ENCODE measurements at places on chromosomes 2 and 18.
A peak's percentile ranks its signal among the peaks of the same experiment; 100 is the strongest.

DNA sequence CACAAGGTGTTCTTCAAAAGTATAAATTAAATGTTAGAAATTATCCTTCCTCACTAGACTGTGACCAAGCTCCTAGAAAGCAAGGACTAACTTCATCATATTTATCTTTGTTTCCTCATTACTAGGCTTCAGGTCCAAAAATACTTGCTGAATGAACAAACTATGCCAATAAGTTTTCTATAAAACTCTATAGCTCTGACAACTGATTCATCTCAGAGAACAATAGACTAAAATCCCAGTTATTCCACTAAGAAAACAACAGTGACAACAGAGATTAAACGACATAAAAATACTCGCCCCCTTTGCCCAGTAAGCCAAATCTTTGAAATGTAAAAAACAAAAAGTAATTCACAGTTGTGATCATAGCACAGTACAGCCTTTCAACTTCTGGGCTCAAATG lies 13.6 kb downstream of the TLK1 start:
- no peak for DNase-seq

GRCh38 chr18:498931-499775 lies 1.3 kb downstream of the COLEC12 start:
- no peak for DNase-seq

GRCh38 chr2:8985561-8986326 lies 17.7 kb downstream of the MBOAT2 start:
- no peak for DNase-seq

DNA sequence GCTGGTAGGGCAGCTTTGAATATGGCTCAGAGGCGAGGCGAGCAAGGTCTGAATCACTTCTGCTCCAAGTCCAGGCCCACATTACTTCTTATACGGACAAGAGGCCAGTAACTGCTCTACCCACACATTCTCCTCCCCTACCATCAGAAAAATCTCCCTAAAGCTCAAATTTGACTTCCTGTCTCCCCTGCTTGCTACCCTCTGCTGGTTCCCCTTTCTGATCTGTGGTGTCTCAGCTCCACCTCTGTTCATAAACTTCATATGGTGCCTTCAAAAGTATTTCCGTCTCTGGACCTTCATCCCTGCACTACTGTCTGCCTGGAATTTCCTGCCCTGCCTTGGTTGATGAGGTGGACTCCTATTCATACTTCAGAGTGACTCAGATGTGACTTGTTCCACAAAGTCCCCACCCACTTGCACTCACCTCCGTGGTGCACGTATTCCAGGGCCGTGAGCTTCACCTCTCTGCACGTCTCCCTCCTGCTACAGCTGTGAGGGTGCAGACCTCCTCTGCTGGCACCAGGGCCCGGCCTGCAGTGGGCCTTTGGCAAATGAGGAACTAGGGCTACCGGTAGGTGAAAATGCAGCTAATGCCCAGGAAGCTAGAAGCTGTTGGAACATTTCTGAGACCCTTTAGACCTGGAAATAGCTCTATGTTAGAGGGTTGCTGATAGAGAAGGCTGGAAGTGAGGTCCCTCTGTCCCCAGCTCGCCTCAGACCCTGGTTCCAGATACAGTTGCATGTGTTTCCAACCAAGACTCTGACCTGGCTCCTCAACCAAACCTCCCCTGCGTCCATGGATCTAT lies 24.6 kb upstream of the KCMF1 start:
- peak; percentile 74 for DNase-seq

DNA sequence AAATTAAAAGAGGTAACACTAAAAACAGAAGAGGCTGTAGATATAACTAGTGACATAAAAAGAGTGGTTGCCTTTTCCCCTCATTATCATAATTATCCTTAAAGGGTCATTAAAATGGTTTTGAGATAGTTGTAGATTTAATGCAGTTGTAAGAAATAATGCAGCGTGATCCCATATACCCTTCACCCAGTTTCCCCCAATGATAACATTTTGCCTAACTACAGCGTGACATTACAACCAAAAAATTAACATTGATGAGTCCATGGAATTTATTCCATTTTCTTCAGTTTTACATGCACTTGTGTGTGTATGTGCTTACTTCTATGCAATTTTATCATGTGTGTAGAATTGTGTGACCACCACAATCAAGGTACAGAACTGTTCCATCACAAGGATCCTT lies 13.2 kb upstream of the RMND5A start:
- no peak for DNase-seq

GRCh38 chr2:40458271-40458794 lies 6.4 kb upstream of the SLC8A1 start:
- no peak for DNase-seq

GRCh38 chr18:50073319-50073718 lies 121.6 kb downstream of the MYO5B start:
- no peak for DNase-seq

DNA sequence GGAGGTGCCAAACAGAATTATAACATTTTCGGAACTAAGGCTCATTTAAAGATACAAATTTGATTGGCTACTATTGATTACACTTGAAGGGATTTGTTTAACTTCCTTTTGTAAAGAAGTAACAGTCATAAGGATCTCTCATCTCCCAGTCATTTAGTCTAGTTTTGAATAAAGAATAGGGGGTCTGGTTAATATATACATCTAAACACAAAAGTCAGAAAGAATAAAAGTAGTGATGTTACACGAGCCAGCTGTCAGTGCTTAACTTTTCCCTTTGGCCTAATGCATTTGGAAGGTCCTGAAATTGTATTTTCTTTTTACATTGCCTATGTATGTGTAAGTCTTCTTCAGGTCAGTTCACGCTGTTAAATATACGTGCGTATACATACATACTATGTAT lies 8.1 kb downstream of the SEPTIN2 start:
- DNase-seq: no peak

- DNase-seq: no peak
Observed at GRCh38 chr2:278927-279320, 9.0 kb downstream of the ALKAL2 start.

DNA sequence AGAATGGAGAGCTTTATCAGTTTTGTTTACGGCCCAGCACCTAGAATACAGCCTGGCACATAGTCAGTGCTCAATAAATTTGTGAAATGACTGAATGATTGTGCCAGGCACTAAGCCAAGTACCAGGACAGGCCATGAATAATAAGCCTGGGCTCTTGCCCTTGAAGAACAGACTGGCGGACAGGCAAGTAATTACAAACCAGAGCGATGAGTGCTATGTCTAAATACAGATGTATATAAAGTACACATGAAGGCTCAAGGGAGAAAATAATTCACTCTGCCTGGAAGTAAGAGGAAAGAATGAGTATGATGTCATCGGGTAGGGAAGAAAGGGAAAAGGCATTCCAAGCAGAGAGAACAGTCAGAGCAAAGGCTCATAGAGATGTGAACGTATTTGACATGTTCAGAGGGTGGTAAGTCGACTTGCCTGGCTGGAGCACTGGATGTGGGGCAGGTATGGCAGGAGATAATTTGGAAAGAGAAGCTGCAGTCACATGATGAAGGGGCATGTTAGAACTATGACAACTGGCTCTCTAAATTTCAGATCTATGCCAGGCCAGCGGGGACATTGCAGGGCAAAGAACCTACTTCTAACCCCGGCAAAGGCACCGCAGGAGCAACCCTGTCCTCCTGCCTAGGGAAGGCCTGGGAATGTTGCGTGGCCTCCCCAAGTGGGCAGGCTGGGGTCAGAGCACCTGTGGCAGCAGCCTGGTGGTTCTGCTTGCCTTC lies 119.1 kb upstream of the STPG4 start:
- no peak for DNase-seq

GRCh38 chr18:10401521-10401920 lies 52.9 kb upstream of the APCDD1 start:
- DNase-seq: no peak

DNA sequence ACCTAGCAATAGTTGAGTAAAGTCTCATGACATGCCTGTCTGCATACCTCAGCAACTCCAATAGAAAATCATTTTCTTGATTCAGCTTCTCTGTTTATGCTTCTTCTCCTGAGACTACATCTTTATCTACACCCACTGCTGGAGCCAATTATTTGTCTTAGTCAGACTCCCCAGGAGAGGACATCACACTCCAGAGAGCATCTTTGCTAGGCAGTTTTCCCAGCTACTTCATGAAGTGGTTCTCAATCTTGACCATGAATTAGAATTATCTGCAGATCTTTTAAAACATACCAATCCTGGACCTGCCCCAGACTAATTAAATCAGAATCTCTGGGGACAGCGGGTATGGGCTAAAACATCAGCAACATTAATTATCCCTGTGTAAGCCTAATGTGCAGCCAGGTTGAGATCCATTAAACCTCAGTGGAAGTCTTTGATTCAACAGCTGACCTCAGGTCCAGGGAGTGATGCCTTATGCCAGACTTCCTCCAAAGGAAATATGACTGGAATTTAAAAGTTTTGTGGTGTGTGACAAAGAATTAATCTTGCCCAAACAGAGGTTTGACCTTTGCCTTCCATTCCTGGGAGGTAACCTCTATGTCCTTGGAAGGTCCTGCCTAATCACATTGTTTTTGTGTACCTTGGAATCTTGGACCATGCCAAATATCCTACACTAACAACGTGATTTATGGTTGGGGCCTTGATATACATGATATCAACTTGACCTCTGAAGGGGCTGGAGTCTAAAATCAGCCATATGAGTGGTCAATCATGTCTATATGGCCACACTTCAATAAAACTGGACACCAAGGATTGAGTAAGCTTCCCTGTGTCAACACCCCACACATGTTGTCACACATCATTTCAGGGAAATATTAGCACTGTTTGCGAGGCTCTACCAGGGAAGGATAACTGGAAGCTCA lies 99.3 kb upstream of the DNAJC10 start:
- DNase-seq: no peak

- DNase-seq: no peak
Observed at GRCh38 chr18:69880083-69880482, 67.6 kb downstream of the CD226 start.

DNA sequence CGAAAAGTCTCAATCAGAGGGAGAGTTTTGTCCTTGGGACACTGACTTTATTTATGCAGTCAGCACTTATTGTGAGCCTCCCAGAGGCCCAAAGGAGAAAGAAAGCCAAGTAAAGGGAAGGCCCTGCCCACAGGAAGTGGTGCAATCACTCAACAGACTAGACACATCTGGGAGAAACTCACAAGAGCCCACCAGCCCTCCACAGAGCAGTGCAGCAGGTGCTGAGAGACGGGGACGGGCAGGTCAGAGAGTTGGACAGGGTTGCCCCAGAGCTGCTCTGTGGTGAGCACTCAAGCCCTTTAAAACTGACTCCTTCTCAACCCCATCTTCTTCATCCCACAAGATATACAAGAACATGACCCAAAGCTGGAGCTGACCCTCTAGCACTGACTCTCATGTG lies 96.0 kb downstream of the TFCP2L1 start:
- no peak for DNase-seq

GRCh38 chr18:49476664-49477411 lies 10.2 kb downstream of the C18orf32 start:
- DNase-seq: no peak

DNA sequence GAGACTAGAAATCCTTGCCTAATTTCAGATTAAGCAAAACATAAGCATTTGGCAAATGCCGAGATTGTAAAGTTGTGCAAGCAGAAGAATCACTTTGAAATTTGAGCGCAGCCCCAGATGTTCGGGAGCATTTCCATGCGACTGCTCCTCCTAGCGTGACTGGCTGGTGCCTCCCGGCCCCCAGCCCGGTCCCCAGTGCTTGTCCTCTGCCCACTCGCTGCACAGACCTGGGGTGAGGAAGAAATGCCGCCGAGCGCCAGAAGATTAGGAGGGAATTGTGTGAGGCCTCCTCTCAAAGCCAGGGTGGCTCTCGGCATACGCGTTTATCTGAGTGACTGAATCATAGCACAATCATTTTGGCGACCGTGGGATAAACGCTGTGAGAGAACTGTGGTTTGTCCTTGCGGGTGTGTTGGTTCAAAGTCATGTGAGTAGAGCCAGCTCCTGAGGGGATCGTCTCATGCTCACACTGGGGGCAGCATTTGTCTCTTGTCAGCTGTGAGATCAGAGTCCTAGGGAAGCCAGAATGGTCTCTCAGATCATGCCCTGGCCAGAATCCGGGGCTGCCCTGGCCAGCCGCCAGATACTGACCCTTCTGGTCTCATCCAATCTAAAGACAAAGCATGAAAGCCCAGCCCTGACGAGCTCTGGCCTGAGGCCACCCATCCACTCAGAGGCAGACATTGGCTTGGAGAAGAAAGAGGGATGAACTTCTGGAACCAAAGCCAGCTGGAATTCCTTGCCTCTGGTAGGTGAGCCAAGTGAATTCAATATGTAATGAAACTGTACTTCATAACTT lies 189.3 kb downstream of the SH3RF3 start:
- DNase-seq: no peak

DNA sequence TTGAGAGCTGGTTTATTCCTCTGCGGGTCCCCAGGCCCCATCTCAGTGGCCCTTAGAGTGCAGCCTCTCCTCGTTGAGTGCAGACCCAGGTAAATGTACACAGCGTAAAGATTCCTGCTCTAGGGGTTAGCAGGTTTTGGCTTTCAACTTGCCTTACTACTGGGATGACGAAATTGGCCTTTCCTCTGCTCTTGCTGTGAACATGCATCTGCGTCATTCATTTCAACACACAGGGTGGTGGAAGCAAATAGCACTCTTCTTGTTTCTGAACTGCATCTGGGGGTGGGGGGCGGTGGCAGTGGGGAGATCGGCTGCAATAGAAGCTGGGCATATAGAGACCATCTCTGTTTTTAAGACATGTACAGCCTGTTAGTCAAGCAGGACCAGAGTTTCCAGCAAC lies 16.5 kb upstream of the SLC16A14 start:
- DNase-seq: no peak

GRCh38 chr2:168272225-168272624 lies 24.8 kb upstream of the STK39 start:
- DNase-seq: no peak

GRCh38 chr18:24817587-24818371 lies 357.3 kb downstream of the HRH4 start:
- DNase-seq: no peak

- DNase-seq: no peak
Observed at GRCh38 chr18:23094411-23095190, 40.7 kb upstream of the CABLES1 start.

- no peak for DNase-seq
Observed at GRCh38 chr2:156321243-156321904, 11.1 kb downstream of the NR4A2 start.

GRCh38 chr18:11020877-11021414 lies 128.4 kb downstream of the PIEZO2 start:
- DNase-seq: no peak

DNA sequence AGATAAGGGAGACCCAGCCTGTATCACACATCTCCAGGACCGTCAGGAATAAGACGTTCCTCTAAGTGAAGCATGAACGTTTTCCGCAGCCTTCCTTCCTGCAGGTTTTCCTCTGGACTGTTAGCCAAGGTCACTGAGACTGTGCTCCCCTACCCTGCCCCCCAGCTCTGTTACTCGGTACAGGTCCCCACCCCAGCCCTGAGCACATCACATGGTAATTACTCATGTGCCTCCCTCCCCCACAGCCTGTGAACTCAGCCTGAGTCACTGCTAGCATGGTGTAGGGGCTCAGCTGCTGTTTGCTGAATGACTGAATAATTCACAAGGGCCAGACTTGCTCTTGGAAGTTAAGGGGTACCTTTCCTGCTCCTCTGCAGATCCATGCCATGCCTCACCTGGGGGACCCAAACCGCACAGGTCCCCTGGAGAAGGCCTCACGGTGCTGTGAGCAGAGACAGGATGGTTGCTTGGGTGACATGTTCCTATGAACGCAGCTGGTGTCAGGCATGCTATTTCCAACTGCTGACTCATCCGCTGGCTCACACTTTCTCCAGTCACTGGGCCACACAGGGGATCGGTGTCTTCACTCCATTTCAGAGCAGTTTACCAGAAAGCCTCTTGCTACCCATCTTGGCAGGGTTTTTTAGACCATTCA lies 88.2 kb downstream of the PLB1 start:
- peak; percentile 70 for DNase-seq

Data from activated T-cell treated with anti-CD3 and anti-CD28 coated beads for 48 hours (primary cell).